Activated CD4-positive, alpha-beta T cell treated with anti-CD3 and anti-CD28 coated beads for 4 hours (primary cell): ENCODE measurements at places on chromosomes 2 and 18.

DNA sequence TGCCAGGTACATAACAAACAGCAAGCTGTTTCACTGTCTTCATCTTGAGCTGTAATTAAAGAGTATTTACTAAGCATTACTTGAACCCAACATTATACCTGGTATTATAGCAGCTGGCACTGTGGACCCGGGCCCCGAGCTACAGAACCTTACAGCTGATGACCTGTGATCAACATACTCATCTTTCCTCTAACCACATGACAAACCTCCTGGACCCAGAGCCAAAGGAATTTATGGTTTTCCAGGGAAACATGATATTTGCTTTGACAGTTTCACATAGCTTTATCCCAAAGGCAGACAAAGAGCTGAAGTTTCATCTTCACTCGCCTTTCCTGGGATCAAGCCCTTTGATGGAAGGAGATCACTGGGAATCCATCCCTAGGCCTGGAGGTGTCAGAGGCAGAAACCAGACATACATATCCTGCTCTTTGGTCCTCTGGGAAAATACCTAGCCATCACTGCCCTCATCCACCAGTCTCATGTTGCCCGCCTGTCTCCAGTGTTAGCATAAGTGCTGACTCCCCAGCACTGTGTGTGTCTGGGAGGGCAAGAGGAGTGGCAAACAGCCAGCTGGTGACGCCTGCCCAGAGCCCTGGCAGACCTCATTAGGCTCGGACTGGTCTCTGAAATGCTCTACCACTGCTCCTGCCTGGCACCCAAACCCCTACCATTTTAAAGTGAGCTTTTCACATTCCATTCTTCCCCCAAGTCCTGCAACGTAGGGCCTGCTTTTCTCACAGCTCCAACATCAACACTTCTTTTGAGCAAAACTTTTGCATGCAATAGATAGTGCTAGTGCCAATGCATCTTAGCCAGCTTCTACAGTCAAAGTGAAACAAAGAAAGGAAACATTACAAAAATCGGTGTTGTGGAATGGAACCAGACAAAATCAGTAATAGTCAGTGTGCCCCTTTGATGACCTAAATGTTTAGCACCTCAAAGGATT is 138.8 kb upstream of the CTAGE1 start:
- DNase-seq: no peak

DNA sequence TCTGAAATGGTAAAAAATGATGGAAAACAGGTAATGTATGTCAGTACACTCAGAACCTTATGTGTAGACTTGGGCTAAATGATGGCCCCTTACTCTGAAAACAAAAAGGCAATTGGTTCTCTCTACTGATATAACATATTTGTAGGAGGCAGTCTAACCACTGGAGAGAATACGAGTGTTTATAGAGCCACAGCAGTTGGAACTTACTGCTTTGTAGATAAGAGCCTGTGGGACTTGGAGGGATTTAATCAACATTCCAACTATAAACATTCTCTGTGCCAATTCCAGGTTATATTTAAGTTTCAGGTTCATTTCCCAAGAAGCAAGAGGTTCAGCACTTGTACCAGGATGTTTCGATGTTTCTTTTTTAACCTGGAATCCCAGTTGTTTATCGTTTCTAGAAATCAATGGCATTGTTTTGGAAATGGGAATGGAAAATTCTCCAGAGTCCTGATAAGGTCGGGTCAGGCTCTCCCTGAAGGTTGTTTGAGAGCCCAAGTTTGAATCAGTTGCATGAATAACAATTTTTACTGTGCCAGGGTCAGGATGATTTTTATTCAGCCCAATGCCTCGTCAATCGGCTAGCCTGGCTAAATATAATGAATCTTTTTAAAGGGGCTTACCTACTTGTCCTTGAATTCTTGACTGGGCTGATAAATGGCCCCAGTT is 278.4 kb upstream of the FAM98A start:
- DNase-seq: no peak

- DNase-seq: no peak
Observed at GRCh38 chr2:66729416-66730330, 294.7 kb downstream of the MEIS1 start.

GRCh38 chr2:163351143-163351542 is 384.7 kb downstream of the FIGN start:
- DNase-seq: no peak

- no peak for DNase-seq
Observed at GRCh38 chr2:47225061-47225783, 70.1 kb upstream of the STPG4 start.

DNA sequence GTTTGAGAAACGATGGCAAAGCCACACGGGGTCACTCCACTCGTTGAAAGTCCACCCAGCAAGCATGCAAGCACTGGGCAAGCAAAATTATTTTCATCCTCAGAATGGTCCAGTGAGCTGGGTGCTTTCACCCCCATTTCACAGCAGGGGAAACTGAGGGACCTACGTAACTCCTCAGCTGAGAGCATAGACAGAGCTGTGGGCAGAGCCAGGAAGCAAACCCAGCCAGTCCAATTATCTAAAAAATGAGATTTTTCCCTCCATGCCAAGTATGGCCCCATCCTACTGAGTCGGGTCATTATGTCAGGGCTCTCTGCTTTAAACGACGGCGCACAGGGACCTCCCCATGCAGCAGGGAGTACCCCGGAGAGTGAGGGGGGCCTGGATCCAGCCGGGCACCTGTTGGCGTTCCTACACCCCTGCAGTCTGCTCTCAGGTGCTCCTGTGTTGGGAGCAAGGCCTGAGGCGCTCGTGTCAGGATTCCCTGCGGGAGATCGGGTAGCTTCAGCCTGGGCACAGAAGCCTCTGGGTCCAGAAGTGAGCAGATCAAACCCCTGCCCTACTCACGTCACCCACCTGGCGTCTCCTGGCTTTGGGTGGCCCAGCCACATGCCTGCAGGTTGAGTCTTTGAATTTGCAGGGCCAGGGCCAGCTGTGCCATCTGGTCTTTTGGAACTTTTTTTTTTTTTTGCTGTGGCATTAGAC is 17.3 kb downstream of the TWIST2 start:
- DNase-seq: no peak

DNA sequence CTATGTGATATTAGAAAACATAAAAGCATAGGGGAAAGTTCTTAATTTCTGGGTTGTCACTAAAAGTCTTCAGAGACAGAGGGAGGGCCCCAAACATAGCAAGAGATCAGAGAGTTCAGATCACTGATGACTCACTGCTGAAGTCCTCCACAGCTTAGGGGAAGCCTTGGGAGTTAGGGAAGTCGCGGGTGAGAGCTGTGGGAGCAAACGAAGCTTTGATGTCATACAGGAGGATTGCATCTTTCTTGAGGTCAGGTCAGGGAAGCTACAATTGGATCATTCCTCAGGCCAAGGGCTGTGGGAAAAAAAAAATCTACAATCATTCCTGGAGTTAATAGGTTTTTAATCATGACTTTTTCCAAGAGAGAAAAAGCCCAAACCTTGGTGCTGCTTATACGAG is 96.2 kb downstream of the COPS8 start:
- no peak for DNase-seq

GRCh38 chr18:22169011-22169888 is at the start of gene GATA6:
TSS of gene GATA6 (plus strand) at chr18:22169589. CDS start at chr18:22171145, 1,556 bp downstream.
- DNase-seq: peak; percentile 7

DNA sequence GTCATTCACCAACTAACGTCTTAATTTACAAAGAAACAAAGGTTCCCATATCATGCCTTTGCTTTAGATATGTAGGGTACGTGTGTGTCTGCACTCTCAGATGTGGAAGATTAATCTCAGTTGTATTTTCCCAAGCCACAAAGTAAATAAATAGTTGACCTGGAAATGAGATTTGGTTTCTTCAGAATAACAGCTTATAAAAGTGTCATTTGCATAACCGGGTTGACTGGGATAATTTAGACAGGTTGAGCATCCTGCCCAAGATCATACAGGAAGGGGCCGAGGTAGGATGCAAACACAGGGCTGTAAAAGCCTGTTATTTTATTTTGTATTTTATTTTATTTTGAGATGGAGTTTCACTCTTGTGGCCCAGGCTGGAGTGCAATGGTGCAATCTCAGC is 19.5 kb downstream of the ATG16L1 start:
- no peak for DNase-seq

GRCh38 chr2:136135921-136136906 is 18.3 kb upstream of the CXCR4 start:
- peak; percentile 70 for DNase-seq

GRCh38 chr2:12719400-12720277 is 2.9 kb downstream of the TRIB2 start:
- DNase-seq: no peak

- no peak for DNase-seq
Observed at GRCh38 chr18:55999641-56000040, 411.6 kb upstream of the TCF4 start.

DNA sequence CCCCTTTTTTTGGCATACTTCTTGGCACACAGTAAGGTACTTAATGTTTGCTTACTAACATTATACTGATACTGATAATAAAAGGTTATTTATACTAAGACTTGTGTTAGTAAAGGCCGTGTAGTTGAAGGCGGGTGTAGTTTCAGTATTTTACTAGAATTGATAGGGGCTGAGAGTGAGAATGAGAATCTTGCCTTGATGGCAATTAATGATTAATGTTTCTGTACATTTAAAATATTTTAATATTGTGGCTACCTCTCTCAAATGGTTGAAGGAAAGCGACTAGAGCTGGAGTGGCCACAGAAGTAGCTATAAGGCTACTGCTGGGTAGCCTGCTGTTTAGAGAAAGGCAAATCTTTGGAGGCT is 29.3 kb downstream of the PELI1 start:
- no peak for DNase-seq

- DNase-seq: no peak
Observed at GRCh38 chr2:3612639-3613523, 18.0 kb downstream of the COLEC11 start.
